ENCODE measurements at places on chromosomes 12 and 14. TPM values are rescaled to one million over a fixed set of nuclear protein-coding genes. Genes with fewer than 3 reads are reported as not detected.

Gene CD27
- total RNA-seq: 1.0 TPM

Gene NRXN3
- 1.6 TPM for total RNA-seq

Gene SERPINA10
- not detected for total RNA-seq

Gene OLR1
- not detected for total RNA-seq

Gene RGS6
- 0.88 TPM for total RNA-seq

Gene TEDC1
- 9.6 TPM for total RNA-seq

Gene ANO4
- total RNA-seq: not detected

Gene TSHR
- total RNA-seq: not detected

Gene NDUFB1
- total RNA-seq: 325 TPM

Gene KIF21A
- total RNA-seq: 26.7 TPM

Gene LALBA
- not detected for total RNA-seq

Gene KRT6C
- not detected for total RNA-seq

Gene SLC25A29
- 74.5 TPM for total RNA-seq

Gene B4GALNT3
- total RNA-seq: 30.3 TPM

Gene PZP
- not detected for total RNA-seq

Gene KRT79
- not detected for total RNA-seq

Gene GRIP1
- total RNA-seq: 1.7 TPM

Gene RASAL1
- 0.85 TPM for total RNA-seq

Gene ZFHX2
- 0.53 TPM for total RNA-seq

Gene KRT74
- total RNA-seq: not detected

Gene GPR135
- 8.0 TPM for total RNA-seq

Gene HSP90AA1
- total RNA-seq: 259 TPM

Gene ETNK1
- 57.8 TPM for total RNA-seq

Gene C12orf50
- total RNA-seq: not detected

Gene DTX1
- total RNA-seq: 3.1 TPM

Gene BEST3
- total RNA-seq: not detected

Gene TCL1B
- not detected for total RNA-seq
